Esophagus squamous epithelium (tissue), 5 donors: ENCODE measurements at places on chromosomes 12 and 14.

DNA sequence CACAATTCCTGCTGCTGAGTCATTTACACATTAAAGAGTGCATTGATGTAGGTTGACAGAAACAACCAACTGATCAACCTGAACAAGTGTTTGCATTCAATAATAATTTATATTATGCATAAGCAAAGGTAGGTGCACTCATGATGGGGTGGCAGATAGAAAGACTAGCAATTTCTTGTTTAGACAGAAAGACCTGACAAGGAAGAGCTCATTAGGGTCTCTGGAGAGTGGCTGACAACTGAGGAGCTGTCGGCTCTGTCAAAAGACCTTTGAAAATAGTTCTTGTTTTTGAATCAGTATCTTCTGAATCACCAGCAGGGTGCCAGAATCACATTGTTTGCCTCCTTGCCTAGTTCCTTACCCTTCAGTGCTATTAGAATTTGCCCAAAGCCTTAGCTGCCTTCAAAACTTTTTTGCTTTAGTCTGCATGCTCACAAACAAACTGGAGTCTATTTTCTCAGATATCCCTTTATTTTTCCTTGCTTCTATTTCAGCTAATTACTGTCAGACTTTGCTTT, 234.7 kb downstream of the BTG1 start:
- no peak for DNase-seq

GRCh38 chr14:20489093-20489994, 16.0 kb upstream of the RNASE10 start:
- DNase-seq = no peak

DNA sequence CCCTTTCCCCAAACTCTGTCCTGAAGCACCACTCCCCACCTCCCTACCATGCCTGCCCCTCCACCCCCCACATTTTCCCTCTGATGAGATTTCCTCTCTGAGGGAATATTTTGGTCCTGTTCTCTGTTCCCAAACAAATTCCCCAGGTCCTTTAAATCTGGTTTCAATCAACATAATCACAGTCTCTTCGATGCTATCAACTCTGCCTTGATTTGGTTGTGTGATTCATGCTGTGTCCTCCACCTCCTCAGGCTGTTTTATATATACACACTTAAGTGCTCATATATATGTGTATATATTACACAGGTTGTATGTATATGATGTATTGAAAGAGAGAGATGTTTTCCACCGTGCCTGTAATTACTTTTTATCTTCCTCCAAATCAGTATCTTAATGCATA, 36.0 kb downstream of the NTF3 start:
- DNase-seq = no peak

DNA sequence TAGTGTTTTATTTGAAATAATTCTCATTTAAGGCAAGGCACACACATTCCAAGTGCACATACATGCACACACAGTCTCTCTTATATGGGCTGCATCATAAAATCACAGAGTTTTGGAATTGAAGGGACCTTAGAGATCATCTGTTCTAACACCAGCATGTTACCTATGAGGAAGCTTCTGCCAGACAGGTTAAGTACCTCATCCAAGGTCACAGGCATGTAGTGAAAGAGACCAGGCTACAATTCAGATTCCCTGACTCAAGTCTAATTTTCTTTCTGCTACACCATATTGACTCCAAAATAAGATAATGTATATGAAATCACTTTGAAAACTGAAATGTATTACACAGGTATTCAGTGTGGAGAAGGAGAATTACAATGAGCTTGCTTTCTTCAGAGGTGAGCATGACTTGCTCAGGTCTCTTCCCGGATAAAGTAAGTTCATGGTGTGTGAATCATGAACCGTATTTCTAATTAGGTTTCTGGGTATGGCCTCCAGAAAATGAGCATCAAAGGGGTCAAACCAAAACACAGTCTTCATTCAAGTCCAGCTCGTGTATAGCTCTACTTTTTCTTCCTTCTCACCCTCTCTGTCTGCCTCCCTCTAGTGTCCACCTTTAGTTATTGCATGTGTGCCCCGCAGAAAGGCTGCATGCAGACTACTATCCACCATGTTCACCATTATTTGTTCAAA, 411.9 kb downstream of the FUT8 start:
- no peak for DNase-seq

DNA sequence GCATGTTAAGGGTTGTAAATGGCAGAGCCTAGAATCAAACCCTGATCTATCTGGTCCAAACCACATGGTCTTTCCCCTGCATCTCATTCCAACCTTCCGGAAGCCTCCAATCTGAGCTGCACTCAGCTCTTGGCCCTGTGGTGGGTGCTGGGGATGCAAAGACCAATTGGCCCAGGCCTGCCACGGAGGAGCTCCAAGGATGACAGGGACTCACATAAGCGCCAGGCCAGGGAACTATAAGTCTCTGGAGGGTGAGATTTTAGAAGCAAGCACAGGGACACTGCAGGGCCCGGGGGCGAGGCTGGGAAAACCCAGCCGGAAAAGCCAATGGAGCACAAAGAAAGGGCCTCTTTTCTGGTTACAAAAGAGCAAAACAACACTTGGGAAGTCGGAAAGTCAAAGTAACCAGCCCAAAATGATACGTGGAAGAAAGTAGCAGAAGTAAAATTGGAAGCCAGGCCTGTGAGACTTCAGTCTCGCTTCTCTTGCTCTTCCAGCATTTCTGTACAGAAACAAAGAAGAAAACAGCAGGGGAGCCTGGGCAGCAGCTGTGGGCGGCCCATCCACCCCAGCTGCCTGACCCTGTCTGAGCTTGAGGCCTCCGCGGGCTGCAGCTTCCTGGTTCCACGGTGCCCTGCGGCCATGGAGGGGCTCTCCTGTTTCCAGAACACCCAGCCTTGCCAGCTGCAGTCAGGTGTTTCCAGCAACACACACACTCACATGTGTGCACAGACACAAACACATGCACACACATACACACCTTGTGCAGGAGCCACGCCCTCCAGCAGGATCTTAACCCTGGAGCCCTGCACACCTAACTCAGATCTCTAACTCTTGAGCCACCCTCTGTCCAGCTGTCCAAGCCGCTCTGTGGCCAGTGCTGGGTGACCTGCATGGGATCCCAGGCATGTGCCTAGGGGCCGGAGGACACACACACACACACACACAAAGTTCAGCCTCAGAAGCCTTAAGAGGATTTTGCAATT, 178.2 kb downstream of the BCL11B start:
- no peak for DNase-seq
